ENCODE measurements at places on chromosomes 11 and 22.

- DNase-seq, result peak; percentile 26
Observed at GRCh38 chr11:47991266-47991830, 11.0 kb downstream of the PTPRJ start.

DNA sequence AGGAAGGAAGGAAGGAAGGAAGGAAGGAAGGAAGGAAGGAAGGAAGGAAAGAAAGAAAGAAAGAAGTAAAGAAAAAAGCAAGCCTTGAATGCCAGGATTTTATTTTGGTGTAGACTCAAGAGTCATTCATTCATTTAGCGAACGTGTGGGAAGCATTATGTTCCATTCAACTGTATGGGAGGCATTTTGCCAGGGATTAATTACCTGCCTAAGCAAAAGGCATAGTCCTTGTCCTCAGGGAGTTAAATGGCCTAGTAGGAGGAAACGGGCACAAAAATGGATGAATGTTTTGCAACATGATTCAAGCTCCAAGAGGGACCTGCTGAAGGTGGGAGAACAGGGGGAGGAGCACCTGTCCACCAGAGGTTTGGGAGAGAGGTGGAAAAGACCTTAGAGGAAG is 16.2 kb upstream of the ZNRF3 start:
- DNase-seq, result no peak

GRCh38 chr11:130872981-130873380 is 43.3 kb downstream of the SNX19 start:
- DNase-seq, result no peak

- peak; percentile 20 for DNase-seq
Observed at GRCh38 chr11:42974510-42975179, 337.2 kb upstream of the API5 start.

DNA sequence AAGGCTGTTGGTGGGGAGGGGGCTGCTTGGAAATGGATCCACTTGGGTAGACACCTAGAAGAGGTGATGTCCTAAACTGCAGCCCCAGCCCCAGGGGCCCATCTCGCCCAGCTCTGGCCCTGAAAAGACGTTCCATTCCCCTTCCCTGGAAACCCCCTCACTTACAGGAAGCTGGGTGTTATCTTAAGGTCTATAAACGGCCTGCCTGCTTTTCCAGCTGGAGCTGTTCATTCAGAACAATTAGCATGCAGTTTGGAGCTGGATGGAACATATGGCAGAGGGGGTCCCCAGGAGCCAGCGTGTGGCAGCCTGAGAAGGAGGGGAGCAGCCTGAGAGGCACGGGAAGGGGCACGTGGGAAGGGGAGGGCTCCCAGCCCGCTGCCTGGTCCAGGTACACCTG is 139.6 kb downstream of the PKNOX2 start:
- no peak for DNase-seq
